Vagina (tissue), 2 donors: ENCODE measurements at places on chromosomes 7 and 10. TPM values are rescaled to one million over a fixed set of nuclear protein-coding genes. Genes with fewer than 3 reads are reported as not detected.
A peak's percentile ranks its signal among the peaks of the same experiment; 100 is the strongest.

GRCh38 chr10:6755781-6756460 is 175.8 kb upstream of the PRKCQ start:
- H3K4me3 ChIP-seq = no peak overlapping the region
- no peaks in the 10 kb centered on the region for H3K36me3 ChIP-seq
- no peaks in the 10 kb centered on the region for H3K27me3 ChIP-seq
- H3K27ac ChIP-seq = peak overlapping the region; percentile 63
- peaks cover 18% of the 10 kb centered on the region for H3K4me1 ChIP-seq

DNA sequence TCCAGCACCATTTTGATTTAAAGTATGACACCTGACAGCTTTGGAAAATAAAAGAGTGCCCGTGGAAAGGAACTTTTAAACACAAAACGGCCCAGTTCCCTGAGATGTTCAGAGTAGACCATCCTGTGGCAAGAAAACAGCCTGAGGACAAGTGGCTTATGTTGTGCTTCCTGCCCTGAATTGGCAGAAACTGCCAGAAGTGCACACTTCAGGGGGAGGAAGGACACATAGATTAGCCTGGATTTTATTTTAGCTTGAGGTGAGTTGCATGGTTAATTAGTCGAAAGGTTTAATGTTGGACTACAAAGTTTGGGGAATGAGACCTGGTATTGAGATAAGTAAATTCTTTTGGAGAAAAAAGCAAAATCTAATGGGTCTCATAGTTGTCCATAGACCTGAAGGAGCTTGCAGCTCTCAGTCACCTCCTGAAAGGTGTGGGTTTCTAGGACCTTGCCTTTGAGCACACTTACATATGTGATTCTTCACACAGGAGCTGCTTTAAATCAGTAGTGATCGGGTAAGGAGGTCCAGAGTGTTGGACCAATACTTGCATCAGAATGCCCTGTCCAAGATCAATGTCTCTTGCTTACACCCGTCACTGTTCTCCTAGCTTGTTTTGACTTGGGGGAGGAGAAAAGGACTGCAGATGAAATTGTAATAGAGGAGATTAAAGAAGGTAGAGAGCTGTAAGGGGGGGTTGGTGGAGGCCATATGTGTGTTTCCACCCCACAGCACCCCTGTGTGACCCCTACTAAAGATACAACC is 4.9 kb downstream of the ITIH2 start:
- no peaks in the 10 kb centered on the region for H3K36me3 ChIP-seq
- H3K27ac ChIP-seq = no peak overlapping the region
- no peak for DNase-seq
- H3K27me3 ChIP-seq = no peaks in the 10 kb centered on the region
- no peaks in the 10 kb centered on the region for H3K4me1 ChIP-seq

- no peaks in the 10 kb centered on the region for H3K36me3 ChIP-seq
- H3K4me3 ChIP-seq = no peak overlapping the region
- no peak for DNase-seq
- H3K27ac ChIP-seq = no peak overlapping the region
- H3K27me3 ChIP-seq = no peaks in the 10 kb centered on the region
- no peaks in the 10 kb centered on the region for H3K4me1 ChIP-seq
Observed at GRCh38 chr7:65800890-65801341, 72.0 kb upstream of the VKORC1L1 start.

DNA sequence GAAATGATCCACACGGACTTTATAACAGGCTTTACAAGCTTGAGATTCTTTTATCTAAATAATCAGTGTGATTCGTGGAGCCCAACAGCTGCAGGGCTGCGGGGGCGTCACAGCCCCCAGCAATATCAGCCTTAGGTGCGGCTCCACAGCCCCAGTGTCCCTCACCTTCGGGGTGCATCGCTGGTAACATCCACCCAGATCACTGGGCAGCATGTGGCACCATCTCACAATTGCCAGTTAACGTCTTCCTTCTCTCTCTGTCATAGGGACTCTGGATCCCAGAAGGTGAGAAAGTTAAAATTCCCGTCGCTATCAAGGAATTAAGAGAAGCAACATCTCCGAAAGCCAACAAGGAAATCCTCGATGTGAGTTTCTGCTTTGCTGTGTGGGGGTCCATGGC is 155.6 kb downstream of the EGFR start:
- H3K36me3 ChIP-seq = no peaks in the 10 kb centered on the region
- no peak overlapping the region for H3K4me3 ChIP-seq
- peaks cover 12% of the 10 kb centered on the region for H3K4me1 ChIP-seq
- H3K27me3 ChIP-seq = no peaks in the 10 kb centered on the region

DNA sequence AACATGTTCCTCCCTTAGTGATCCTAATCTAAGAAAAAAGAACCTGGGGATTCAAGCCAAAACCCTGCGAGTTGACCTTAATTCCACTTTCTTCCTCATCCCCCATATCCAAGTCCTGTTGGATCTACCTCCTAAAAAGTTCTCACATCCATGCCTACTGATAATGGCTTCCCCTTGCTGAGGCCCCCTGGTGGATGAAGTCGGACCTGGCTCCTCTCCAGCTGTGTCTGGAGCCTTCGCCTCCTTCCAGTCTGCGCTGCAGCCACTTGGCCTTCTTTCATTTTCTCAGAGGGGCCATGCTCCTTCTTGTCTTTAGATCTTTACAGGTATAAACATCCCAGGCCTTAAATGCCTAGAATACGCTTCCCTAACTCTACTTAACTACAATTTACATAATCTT is 8.1 kb downstream of the PDE1C start:
- no peaks in the 10 kb centered on the region for H3K4me1 ChIP-seq
- no peaks in the 10 kb centered on the region for H3K36me3 ChIP-seq
- no peaks in the 10 kb centered on the region for H3K27me3 ChIP-seq
- no peak overlapping the region for H3K27ac ChIP-seq
- no peak overlapping the region for H3K4me3 ChIP-seq

GRCh38 chr10:84668186-84668763 is 339.9 kb downstream of the CCSER2 start:
- H3K27me3 ChIP-seq = no peaks in the 10 kb centered on the region
- no peaks in the 10 kb centered on the region for H3K4me1 ChIP-seq
- H3K36me3 ChIP-seq = no peaks in the 10 kb centered on the region
- DNase-seq = no peak
- no peak overlapping the region for H3K27ac ChIP-seq
- H3K4me3 ChIP-seq = no peak overlapping the region

GRCh38 chr7:106369352-106369751 is 84.6 kb upstream of the NAMPT start:
- no peak for DNase-seq
- H3K36me3 ChIP-seq = no peaks in the 10 kb centered on the region
- no peaks in the 10 kb centered on the region for H3K4me1 ChIP-seq
- no peak overlapping the region for H3K4me3 ChIP-seq

- no peaks in the 10 kb centered on the region for H3K4me1 ChIP-seq
- H3K27me3 ChIP-seq = no peaks in the 10 kb centered on the region
- H3K36me3 ChIP-seq = no peaks in the 10 kb centered on the region
- no peak for DNase-seq
Observed at GRCh38 chr7:108010377-108010776, 7.4 kb upstream of the LAMB1 start.

GRCh38 chr7:151056666-151057505 is 811 bp downstream of the CDK5 start:
- peaks cover 44% of the 10 kb centered on the region for H3K4me1 ChIP-seq
- no peaks in the 10 kb centered on the region for H3K27me3 ChIP-seq
- H3K4me3 ChIP-seq = peak overlapping the region; percentile 87

GRCh38 chr7:33640741-33641140 is 264.6 kb upstream of the BMPER start:
- H3K4me1 ChIP-seq = peaks cover 5% of the 10 kb centered on the region
- no peaks in the 10 kb centered on the region for H3K27me3 ChIP-seq
- H3K4me3 ChIP-seq = no peak overlapping the region

- peak overlapping the region; percentile 53 for H3K4me3 ChIP-seq
- no peak overlapping the region for H3K27ac ChIP-seq
- H3K4me1 ChIP-seq = peaks cover 4% of the 10 kb centered on the region
Observed at GRCh38 chr10:128211064-128211504, 84.9 kb upstream of the MKI67 start.

MBL2 gene
- not detected for total RNA-seq

PRKAR2B gene
- total RNA-seq = 16.5 TPM

C10orf90 gene
- not detected for total RNA-seq
